ENCODE measurements at places on chromosomes 5 and 9.

DNA sequence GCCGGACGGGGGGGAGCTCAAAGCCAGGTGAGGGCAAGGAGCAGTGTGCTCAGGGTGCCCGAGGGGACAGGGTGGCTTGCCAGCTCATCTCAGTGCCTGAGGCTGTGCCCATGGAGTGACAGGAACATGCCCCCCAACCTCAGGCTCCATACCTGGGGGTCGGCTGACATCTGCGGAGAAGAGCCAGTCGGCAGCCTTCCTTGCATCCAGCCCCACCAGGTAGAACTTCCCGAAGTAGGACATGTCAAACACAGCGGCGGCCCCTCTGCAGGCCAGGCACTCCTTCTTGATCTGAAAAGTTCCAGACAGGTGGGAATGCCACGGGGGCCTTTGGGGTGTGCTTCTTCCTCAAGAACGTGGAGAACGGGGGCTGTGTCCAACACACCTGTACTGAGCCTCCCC is 42.1 kb downstream of the SARDH start:
- DNase-seq: no peak

DNA sequence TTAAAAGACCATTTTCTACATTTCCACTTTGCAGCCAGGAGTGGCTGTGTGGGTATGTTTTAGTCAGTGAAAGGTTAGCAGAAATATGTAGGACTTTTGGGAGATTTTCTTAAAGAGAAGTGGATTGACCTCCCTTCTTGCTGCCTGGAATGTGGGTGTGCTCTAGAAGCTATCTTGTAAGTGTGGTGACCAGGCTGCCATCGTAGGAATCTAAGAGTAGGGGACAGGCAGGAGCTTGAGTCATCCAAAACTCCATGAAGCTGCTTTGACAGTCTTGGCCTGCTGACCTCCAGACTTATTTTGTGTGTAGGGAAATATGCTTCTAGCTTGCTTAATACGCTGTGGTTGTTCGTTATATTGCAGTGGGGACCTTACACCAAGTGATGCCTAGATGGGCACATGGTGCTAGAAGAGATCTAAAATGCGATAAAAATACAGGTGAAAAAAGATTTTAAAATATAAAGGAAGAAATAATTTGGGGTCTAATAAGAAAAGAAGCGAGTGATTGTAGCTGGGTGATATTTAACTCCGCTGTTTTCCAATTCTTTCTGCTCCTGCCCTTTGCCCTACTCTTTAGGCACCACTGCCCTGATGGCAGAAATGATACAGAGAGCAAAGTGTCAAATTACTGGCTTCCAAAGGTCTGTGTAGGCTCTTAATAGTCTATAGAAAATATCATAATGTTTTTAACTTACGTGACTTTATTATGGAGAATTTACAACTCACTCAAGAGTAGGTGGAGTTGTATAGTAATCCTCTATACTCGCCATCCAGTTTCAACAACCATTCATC is 298.2 kb upstream of the ZNF608 start:
- DNase-seq: peak; percentile 76

DNA sequence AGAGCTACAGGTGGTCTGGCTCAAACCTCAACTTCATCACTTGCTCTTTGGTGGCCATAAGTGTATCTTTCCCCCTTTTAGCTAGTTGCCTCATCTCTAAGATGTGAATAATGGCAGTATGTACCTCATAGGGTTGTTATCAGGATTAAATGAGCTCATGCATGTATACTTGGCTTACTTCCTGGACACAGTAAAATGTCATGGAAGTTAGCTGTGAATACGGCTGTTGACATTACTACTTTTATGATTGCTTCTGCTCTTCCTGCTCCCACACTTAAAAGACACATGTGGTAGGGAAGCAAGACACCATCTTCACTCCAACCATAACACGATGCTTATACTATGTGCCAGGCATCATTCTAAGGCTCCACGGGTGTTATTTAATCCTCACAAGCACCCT is 114.5 kb upstream of the GPR151 start:
- DNase-seq: no peak

DNA sequence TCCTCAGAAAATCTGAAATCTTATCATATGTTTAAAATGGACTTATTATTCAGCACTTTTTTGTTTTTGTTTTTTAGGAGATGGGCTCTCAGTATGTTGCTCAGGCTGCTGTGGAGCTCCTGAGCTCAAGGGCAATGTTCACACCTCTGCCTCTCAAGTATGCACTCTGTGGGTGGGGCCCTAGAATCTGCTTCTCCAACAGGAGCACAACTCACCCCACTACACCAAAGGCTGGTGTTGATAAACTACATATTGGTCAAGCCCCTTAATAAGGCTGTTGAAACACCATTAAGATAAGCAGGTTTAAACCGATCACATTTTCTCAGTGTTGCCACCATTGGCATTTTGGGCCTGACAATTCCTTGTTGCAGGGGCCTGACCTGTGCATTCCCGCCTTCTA is 131.6 kb downstream of the FANCC start:
- DNase-seq: no peak

- no peak for DNase-seq
These were observed 29.3 kb downstream of the SGCD start for GRCh38 chr5:156356238-156356637.

GRCh38 chr5:78569441-78569840 is 79.1 kb downstream of the LHFPL2 start:
- DNase-seq: peak; percentile 55

- peak; percentile 66 for DNase-seq
These were observed 74.7 kb downstream of the TEK start for GRCh38 chr9:27183701-27184100.

- no peak for DNase-seq
These were observed 69.6 kb downstream of the IL6ST start for GRCh38 chr5:55925181-55925580.

- DNase-seq: no peak
These were observed 5.7 kb downstream of the TRIM52 start for GRCh38 chr5:181255276-181255675.

- DNase-seq: no peak
These were observed 82.8 kb downstream of the COL5A1 start for GRCh38 chr9:134724202-134724911.

GRCh38 chr5:103919506-103919905 is 356.9 kb upstream of the NUDT12 start:
- peak; percentile 31 for DNase-seq

- no peak for DNase-seq
These were observed 254.8 kb upstream of the FTMT start for GRCh38 chr5:121596882-121597281.

DNA sequence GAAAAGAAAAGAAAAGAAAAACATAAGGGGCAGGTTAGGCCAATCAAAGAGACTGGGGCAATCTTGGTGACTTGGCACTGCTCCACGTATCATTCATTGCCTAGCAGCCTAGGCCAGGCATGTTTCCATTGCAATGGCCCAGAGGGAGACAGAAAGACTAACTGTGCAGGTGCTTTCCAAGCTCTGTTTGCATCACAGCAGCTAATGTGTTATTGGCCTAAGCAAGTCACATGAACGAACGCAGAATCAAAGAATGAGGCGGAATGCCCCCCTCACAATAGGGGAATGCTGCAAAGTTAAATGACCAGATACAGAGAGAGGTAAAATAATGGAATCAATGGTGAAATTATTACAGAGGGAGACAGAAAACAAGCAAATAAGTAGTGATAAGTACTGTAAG is 11.1 kb upstream of the VPS13A start:
- DNase-seq: no peak

DNA sequence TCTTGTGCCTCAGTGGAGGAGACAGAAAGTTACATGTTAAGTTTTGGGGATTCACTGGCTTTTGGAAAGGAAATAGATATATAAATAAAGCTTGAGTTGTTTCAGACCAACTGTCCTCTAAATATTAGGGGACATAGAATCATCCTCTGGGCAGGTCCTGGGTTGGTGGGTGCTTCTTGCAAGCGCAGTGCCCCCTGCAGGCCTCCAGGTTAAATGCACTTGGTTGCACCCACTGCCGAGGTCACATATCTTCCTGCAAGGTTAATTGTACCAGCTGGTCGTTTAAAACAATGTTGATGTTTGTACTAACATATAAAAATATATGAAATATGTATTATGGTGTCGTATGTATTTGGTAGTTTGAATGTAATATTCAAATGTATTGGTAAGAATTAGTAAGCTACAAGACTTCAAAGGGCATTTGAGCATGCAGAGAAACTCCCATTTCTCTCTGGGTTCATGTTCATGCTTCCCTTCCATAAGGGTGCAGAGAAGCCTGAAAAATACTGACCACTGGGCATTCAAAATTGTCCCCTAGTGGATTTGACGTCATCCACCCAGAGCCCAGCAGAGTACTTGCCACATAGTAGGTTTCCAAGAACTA is 87.0 kb downstream of the ZNF618 start:
- DNase-seq: peak; percentile 48

- DNase-seq: no peak
These were observed 95.2 kb downstream of the FGF1 start for GRCh38 chr5:142590451-142591231.

DNA sequence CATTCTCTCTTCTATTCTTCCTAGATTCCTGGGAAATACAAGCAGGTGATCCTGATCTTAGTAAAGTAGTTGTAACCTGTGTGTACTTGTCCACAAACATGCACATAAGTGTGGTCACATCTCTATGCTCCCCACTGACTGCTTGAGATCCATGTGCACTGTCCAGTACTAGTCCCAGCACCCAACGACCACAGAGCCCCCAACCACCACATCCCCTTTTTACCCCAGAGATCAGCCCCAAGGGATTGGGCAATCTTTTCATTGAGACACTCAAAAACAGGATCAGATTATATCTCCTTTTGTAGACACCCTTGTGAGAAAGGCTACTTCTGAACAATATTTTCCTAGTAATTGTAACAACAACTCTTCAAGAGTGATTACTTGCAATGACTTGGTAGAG is 240.6 kb downstream of the ACTL7B start:
- no peak for DNase-seq

DNA sequence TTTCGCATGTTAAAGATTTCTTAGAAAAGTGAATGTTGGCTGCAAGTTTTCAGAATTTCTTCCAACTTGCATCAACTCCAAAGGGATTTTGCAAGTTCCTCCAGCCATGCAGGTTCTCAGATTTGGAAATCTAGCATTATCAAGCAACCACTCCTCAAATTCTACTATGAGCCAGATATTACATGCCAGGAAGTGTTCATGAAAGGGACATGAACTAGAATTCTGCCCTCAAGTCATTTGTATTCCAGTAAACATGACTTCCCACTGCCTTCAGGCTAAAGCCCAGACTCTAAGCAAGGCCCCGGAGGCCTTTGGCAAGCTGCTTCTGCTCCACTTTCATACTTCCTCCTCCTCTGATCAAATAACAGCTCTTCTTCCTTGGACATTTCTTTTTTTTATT is 111.3 kb upstream of the PAPPA start:
- no peak for DNase-seq

DNA sequence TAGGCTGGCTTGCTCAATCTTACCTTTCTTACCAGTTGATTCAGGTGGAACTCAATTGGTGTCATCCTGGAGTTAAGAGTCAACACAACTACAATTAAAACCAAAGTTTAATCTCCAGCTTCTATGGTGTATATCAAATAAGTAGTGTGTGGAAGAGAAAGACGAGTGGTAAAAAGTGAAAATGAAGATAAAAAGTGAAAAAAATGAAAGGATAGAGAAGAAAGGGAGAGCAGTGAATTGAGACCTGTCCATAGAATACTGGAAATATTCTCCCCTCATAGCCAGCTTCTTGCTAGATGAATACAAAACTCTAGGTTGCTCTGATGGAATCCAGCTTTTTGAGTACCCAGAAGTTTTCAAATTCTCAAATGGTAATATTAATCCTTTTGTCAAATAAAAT is 76.4 kb downstream of the MEGF10 start:
- no peak for DNase-seq

GRCh38 chr5:168300326-168301182 is 9.1 kb downstream of the WWC1 start:
- DNase-seq: no peak

GRCh38 chr9:110864011-110864410 is 174.3 kb downstream of the LPAR1 start:
- DNase-seq: no peak

- no peak for DNase-seq
These were observed 176.4 kb upstream of the PITX1 start for GRCh38 chr5:135210286-135211055.

GRCh38 chr9:112028242-112029221 is 131.9 kb downstream of the UGCG start:
- DNase-seq: peak; percentile 93

GRCh38 chr5:170937914-170938313 is 76.1 kb downstream of the RANBP17 start:
- no peak for DNase-seq

DNA sequence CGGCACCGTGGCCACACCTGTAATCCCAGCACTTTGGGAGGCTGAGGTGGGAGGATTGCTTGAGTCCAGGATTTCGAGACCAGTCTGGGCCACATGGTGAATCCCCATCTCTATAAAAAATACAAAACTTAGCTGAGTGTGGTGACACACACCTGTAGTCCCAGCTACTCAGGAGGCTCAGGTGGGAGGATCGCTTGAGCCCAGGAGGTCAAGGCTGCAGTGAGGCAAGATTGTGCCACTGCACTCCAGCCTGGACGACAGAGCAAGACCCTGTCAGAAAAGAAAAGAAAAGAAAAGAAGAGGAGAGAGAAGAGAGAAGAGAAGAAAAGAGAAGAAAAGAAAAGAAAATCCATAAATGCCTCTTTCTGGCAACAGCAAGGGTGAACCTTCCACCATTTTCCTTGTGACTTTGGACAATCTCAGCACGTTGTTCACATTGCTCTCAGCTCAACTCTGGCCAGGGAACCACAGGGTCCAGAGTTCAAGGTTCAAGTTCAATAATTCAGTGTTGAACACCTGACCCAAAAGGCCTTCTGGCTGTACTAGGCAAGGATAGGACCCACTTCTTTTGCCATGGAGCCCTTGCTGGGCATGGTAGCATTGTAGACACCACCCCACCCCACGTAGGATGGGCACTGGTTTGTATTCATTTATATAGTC is 14.6 kb upstream of the DUSP1 start:
- DNase-seq: no peak

DNA sequence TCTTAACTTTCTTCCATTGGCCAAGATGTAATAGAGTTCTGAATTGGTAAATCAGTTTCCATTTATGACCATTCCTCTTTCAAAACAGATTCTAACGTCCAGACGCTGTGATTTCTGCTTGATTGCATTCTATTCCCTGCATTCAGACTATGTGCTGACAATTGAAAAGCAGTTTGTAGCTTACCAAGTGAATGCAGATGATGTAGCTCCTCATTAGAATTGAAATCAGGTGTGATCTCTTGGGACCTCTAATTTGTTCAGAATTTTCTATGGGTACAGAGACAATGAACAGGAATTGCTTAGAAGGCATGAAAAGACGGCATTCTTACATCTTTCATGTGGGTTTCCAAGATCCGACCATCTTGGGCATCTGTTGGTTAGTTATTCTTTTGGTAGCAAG is 191.9 kb downstream of the NTRK2 start:
- DNase-seq: no peak

GRCh38 chr9:129467004-129467588 is 153.8 kb downstream of the C9orf50 start:
- DNase-seq: no peak

- DNase-seq: peak; percentile 6
These were observed 607.2 kb upstream of the WWC1 start for GRCh38 chr5:167684251-167684650.

DNA sequence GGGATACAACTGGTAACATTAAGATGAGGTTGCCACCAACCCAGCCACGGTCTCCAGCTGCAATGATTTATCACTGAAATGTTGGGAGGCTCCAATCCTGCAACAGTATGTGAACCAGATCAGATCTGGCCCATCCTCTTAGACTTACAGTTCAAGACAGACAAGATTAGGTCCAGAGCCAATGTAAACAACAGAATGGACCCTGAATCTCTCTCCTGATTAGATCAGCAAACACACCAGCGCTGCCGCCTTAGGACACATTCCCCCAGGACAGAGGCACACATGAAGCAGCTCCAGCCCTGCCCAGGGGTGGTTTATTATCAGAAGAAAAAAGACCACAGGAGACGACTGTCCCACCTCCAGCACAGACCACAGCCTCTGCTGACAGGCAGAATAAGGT is 82.1 kb downstream of the SLIT3 start:
- no peak for DNase-seq

Data from kidney tubule cell (primary cell).